ENCODE measurements at places on chromosomes 4 and X. TPM values are rescaled to one million over a fixed set of nuclear protein-coding genes. Genes with fewer than 3 reads are reported as not detected.
A peak's percentile ranks its signal among the peaks of the same experiment; 100 is the strongest.

- no peak overlapping the region for H3K27ac ChIP-seq
- H3K36me3 ChIP-seq = no peaks in the 10 kb centered on the region
- no peaks in the 10 kb centered on the region for H3K27me3 ChIP-seq
- DNase-seq = no peak
These were observed 126.0 kb downstream of the F11 start for GRCh38 chr4:186392017-186392416.

Gene SHROOM4
- 25.5 TPM for total RNA-seq

Gene MAOA
- 97.8 TPM for total RNA-seq

Gene HSD17B13
- total RNA-seq = 0.43 TPM

DNA sequence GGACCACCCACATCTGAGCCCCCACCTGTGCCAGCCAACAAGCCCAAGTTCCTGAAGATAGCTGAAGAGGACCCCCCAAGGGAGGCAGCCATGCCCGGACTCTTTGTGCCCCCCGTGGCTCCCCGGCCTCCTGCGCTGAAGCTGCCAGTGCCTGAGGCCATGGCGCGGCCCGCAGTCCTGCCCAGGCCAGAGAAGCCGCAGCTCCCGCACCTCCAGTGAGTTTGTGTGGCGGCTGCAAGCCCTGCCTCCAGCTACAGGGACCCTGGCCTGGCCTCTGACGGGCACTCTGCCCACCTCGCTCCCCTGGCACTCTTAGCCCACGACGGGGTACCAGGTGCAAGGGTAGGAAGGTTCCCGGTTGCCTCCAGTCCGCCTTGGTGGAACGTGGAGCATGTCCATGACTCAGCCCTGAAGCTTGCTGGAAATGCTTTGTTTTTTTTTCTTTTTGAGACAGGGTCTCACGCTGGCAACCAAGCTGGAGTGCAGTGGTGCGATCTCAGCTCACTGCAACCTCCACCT lies 13.7 kb upstream of the ADD1 start:
- DNase-seq = no peak
- no peaks in the 10 kb centered on the region for H3K4me1 ChIP-seq
- no peak overlapping the region for H3K4me3 ChIP-seq
- peaks cover 75% of the 10 kb centered on the region for H3K36me3 ChIP-seq
- no peaks in the 10 kb centered on the region for H3K27me3 ChIP-seq

GRCh38 chrX:84174348-84174747 lies 13.7 kb downstream of the RPS6KA6 start:
- no peak for DNase-seq
- no peak overlapping the region for H3K27ac ChIP-seq
- H3K27me3 ChIP-seq = no peaks in the 10 kb centered on the region
- H3K36me3 ChIP-seq = no peaks in the 10 kb centered on the region
- H3K4me3 ChIP-seq = no peak overlapping the region

DNA sequence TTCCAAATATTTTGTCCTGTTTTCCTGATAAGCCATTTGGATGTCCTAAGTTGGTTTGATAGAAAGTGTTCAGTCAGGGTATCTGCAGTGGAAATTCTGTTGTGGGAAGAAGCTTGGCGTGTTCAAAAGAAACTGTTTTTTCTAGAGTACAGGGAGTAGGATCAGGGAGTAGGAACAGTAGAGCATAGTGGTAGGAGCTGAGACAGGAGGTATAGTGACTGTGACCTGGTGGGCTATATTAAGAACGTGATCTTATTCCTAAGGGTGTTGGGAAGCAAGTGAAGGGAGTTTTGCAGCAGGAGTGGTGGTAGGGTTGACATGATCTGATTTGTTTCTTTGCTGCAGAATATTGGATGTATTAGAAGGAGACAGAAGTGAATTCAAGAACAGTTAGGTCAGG lies 348.2 kb downstream of the BMPR1B start:
- DNase-seq = no peak
- H3K4me1 ChIP-seq = no peaks in the 10 kb centered on the region
- no peak overlapping the region for H3K27ac ChIP-seq

DNA sequence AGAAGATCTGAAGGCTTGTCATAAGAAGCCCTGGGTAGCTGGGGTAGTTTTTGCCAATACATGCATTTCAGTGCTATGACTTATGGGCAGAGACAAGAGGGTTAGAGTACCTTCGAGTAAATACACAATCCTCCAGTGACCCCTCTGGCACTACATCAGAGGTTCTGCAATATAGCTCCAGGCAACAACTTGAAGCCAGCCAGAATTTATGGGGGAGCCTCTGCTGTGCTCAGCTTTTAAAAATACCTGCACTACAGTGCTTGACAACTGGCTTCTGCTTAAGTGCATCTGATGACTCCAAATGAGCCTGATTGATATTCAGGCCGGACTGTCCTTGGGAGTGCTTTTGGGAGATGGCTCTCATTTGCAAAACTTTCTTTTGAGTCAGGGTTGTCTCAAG lies 44.9 kb upstream of the SMAD1 start:
- no peak overlapping the region for H3K4me3 ChIP-seq
- H3K27ac ChIP-seq = no peak overlapping the region
- H3K4me1 ChIP-seq = no peaks in the 10 kb centered on the region
- H3K36me3 ChIP-seq = no peaks in the 10 kb centered on the region

DNA sequence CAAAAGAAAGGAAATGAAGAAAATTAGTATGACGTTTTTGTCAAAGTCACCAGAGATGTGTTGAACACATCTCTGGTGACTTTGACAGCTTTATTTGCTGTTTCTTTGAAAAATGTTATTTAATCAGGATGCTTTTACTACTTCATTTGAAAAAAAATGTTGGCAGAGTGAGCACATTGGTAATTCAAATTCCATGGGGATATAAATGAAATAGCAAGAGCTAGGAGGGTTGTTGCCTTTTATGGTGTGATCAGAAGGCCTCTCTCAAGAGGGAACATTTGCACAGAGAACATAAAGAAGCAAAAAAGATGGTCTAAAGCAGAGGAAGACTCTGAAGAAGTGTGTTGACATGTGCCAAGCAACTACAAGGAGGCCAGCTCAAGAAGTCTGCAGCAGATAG lies 46.6 kb upstream of the CXCL8 start:
- no peak for DNase-seq
- no peaks in the 10 kb centered on the region for H3K27me3 ChIP-seq
- no peaks in the 10 kb centered on the region for H3K4me1 ChIP-seq

DNA sequence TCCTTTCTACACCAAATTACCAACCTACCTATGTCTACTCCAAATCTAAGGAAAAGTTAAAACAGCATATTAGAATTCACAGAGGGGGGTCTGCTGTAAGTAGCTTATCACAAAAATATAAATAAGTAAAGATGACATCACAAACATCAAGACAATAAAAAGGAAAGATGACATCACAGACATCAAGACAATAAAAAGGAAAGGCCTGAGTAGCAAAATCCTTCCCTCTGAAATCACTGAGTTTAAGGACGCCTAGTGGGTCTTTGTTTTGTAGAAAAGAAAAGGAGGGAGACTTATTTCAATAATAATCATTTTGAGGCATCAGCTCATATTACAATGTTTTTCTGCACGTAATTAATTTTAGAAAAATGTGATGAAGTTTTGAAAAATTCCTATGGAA lies 707.0 kb upstream of the GRID2 start:
- no peak overlapping the region for H3K4me3 ChIP-seq
- H3K27ac ChIP-seq = no peak overlapping the region
- no peaks in the 10 kb centered on the region for H3K36me3 ChIP-seq
- no peaks in the 10 kb centered on the region for H3K27me3 ChIP-seq
- no peak for DNase-seq

Gene TREX2
- total RNA-seq = not detected

- no peak for DNase-seq
- H3K27me3 ChIP-seq = no peaks in the 10 kb centered on the region
- H3K36me3 ChIP-seq = no peaks in the 10 kb centered on the region
- no peak overlapping the region for H3K27ac ChIP-seq
These were observed 147.9 kb upstream of the NEIL3 start for GRCh38 chr4:177161781-177162180.

Gene MAGEA8
- not detected for total RNA-seq

GRCh38 chrX:10223276-10223675 lies 66.5 kb downstream of the CLCN4 start:
- DNase-seq = no peak
- no peak overlapping the region for H3K27ac ChIP-seq
- H3K36me3 ChIP-seq = peaks cover 11% of the 10 kb centered on the region
- H3K4me3 ChIP-seq = no peak overlapping the region
- H3K4me1 ChIP-seq = no peaks in the 10 kb centered on the region

- H3K27me3 ChIP-seq = no peaks in the 10 kb centered on the region
- H3K4me1 ChIP-seq = no peaks in the 10 kb centered on the region
- no peak overlapping the region for H3K4me3 ChIP-seq
- DNase-seq = no peak
- no peak overlapping the region for H3K27ac ChIP-seq
These were observed 72.0 kb downstream of the TMEM144 start for GRCh38 chr4:158282252-158282651.

DNA sequence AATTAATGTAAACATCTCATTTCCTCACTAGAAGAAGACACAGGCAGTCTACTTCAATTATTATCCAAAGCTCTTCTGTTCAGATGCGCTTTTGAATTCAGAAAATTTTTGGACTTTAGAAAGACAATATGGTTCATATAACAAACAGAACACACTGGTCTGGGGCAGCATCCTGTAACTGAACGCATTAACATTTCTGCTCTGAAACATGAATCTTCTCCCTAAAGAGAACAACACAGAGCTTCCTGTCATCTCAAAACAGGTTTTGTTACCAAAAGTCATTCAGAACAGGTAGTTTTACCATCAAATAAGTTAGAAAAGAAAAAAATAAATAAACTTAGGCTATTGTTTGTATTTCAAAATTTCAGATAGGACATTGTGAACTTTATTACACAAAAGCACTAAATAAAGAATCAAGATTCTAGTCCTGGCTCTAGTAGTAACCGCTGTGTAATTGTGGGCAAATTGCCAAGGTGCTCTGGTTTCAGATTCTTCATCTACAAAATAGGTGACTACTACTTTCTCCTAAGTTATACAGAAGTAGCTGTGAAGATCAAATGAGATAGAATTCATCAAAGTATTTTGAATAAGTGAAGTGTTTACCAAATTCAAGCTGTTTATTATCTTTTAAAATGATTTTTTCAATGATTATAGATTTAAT lies 252.3 kb upstream of the RASGEF1B start:
- H3K27me3 ChIP-seq = no peaks in the 10 kb centered on the region
- DNase-seq = no peak
- H3K4me1 ChIP-seq = no peaks in the 10 kb centered on the region
- no peak overlapping the region for H3K4me3 ChIP-seq
- H3K27ac ChIP-seq = no peak overlapping the region

GRCh38 chr4:129314781-129315180 lies 218.8 kb downstream of the C4orf33 start:
- H3K27me3 ChIP-seq = no peaks in the 10 kb centered on the region
- no peak for DNase-seq

Gene GLRA3
- total RNA-seq = not detected

- peaks cover 29% of the 10 kb centered on the region for H3K27me3 ChIP-seq
- no peak overlapping the region for H3K27ac ChIP-seq
- DNase-seq = no peak
These were observed 8.4 kb upstream of the NWD2 start for GRCh38 chr4:37236165-37236564.

DNA sequence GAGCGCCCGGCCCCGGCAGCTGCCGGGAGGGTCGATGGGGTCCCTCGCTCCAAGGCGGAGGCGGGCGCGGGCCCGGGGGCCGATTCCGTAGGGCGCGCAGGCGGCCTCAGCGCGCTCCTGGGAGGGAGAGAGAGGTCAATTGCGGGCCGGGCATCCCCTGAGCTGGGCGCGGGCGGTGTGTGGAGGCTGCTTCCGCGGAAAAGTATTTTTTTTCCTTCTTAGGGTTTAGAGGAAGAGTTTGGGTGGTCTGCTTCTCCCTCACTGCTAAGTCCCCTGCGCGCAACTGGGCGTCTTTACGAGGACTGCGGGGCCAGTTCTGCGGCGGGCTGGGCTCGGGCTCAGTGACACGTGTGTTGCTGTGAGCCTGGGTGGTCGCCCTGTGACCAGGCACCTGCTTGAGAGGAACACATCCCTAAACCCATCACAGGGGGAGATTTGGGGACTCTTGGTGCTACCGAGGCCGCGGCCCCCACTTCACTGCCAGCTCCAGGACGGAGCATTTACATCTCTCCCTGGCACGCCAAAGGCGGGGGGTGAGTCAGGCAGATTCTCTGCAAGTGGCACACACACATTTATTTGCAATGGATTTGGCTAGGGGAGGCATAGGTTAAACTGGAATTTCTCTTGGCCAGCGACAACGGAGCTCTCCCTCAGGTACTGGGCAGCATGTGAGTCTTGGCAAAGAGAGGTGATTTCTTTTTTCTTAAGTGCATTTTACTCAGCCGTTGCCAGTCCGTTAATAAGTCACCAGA lies 151.2 kb upstream of the SLC4A4 start:
- H3K27ac ChIP-seq = peak overlapping the region; percentile 82
- H3K4me1 ChIP-seq = no peaks in the 10 kb centered on the region
- no peaks in the 10 kb centered on the region for H3K36me3 ChIP-seq
- peak overlapping the region; percentile 90 for H3K4me3 ChIP-seq

Gene PCDH19
- total RNA-seq = 0.63 TPM

GRCh38 chr4:113979148-113979904 lies at the start of gene ARSJ:
ARSJ (minus strand) TSS chr4:113979647; CDS start chr4:113978834, 813 bp downstream.
- no peaks in the 10 kb centered on the region for H3K36me3 ChIP-seq
- H3K4me3 ChIP-seq = peak within 1 kb of the TSS; percentile 80
- H3K27ac ChIP-seq = peak within 1 kb of the TSS; percentile 81

Gene LEF1
- 2.7 TPM for total RNA-seq

DNA sequence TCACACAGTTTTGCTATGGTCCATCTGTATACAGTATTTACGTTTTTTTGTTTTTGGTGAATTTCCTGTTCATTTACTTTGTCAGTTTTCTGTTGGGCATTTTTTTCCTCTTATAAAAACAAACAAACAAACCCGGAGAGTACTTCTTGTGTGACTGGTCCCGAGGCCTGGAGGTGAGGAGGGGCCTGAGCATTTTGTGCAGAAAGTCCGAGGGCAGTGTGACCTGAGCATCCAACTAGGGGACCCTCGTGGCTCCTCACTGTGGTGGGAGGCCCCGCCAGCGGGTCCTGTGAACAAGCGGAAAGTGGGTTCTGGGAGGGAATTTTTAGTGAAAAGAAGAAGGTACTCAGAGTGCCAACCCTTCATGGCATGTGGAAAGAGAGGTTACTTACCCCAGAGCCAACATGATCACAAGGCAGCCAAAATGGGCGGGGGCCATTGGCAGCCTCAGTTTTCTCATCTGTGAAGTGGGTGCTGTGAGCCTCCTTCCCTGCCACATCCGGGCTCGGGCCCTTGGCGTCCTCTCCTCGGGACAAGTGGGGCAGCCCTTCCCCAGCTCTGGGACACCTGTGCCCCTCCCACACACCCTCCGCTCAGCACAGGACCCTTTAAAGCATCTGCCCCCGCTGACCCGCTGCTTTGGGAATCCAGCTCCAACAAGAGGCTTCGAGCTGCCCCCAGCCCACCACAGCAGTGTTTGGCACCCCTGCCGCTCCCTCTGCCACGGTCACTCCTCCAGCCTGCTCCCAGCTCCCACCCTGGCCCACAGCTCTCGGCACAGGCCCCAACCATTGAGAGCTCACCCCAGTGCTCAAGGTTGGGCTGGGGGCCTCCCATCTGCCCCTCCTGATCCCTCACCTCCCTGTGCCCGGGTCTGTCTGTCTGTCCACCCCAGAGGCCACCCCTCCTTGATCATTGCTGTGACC lies 22.8 kb upstream of the GPR78 start:
- H3K4me1 ChIP-seq = no peaks in the 10 kb centered on the region
- DNase-seq = no peak

Gene ADAMTS3
- total RNA-seq = 0.13 TPM

- no peak overlapping the region for H3K4me3 ChIP-seq
- H3K36me3 ChIP-seq = peaks cover 11% of the 10 kb centered on the region
- H3K27ac ChIP-seq = no peak overlapping the region
- no peaks in the 10 kb centered on the region for H3K27me3 ChIP-seq
- peaks cover 93% of the 10 kb centered on the region for H3K4me1 ChIP-seq
These were observed 56.1 kb downstream of the FAM193A start for GRCh38 chr4:2592572-2592971.

- no peaks in the 10 kb centered on the region for H3K4me1 ChIP-seq
- no peak overlapping the region for H3K4me3 ChIP-seq
- DNase-seq = no peak
These were observed 87.0 kb downstream of the RNF150 start for GRCh38 chr4:141046255-141046654.
